Activated CD8-positive, alpha-beta memory T cell treated with anti-CD3 and anti-CD28 coated beads for 48 hours (primary cell): ENCODE measurements at places on chromosomes 3 and 15.

- DNase-seq, result no peak
Measured at GRCh38 chr3:195609229-195609628, 25.5 kb upstream of the APOD start.

- DNase-seq, result no peak
Measured at GRCh38 chr3:62592408-62592807, 219.1 kb upstream of the FEZF2 start.

GRCh38 chr15:83810110-83810509 lies 156.2 kb downstream of the ADAMTSL3 start:
- DNase-seq, result no peak

DNA sequence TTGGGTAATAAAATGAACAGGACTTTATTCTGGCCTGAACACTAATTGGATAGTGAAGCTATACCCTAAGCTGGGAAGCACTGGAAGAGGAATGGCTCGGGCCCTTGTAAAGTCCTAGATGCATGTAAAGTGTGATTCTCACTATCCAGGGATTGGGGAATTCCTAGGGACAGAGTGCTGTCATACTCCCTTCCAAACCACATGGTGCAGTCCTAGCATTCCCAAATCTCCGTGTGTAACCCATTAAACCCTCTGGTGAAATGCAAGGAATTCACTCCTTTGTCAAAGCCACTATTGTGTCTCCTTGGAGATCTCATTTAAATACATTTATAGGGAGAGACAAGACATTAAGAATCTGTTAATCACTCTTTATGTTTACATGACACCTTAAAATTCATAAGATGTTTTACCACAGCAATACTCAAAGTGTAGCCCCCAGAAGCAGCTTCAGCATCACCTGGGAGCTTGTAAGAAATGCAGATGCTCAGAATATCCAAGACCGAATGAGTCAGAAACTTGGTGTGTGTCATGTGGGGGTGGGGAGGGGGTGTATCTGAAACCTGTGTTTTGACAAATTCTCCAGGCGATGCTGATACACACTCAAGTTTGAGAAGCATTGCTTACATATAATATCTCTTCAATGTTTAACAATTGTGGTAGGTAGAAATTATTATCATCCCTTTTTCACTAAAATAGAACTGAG lies 121.8 kb upstream of the NPHP3 start:
- no peak for DNase-seq

DNA sequence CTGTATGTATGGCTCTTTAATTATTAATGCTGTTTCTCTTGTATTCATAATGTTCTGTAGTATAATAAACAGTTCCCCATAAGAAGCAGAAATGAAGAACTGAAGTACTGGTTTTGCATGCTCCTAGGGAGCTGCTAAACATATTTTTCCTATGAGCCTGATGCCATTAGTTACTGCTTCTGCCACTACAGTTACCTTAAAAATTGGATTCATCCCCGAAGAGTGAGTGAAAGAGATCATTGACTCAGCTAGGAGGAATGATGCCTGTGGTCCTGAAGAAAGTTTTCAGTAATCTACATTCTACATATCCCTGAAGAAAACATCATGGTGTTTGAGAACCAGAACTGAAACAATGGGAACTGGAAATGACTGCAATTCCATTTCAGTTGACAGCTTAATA lies 37.1 kb upstream of the ST3GAL6 start:
- DNase-seq, result no peak

DNA sequence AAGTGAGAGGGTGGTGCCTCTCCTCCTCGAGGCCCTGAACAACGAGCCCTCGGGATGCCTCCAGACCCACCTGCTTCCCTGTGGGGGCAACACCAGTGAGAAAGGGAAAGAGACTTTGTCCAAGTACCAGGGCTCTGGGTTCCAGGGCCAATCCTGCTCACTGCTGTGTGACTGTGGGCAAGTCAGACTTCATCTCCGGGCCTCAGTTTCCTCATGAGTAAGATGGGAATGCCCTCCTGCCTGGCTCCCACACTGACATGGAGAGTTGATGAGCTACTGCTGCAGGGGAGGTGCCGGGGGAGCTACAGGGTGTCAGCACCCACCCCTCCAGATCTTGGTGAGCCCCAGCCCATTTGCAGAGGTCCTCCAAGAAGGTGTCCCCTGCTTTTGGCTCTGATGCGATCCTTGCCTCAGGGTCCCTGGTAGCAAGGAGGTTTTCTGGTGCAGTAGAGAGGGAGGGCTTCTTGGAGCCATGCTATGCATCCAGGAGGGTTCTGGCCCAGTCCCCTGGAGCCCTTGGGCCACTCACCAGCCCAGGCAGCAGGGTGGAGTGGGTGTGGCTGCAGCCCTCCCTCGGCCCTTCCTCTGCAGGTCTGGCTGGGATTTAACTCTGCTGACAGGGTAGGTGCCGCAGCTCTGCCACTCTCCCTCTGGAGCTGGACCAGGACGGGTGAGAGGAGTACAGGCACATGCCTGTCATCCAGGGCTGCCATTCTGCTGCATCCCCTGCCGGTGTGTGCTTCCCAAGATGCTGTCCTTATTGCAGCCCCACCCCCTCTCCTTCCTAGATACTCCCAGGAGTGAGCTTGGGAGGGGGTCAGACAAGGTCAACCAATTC lies 26.9 kb downstream of the LOXL1 start:
- no peak for DNase-seq

- DNase-seq, result no peak
Measured at GRCh38 chr3:190217081-190217480, 96.4 kb upstream of the P3H2 start.
